ENCODE measurements at places on chromosomes 12 and 14.
A peak's percentile ranks its signal among the peaks of the same experiment; 100 is the strongest.

DNA sequence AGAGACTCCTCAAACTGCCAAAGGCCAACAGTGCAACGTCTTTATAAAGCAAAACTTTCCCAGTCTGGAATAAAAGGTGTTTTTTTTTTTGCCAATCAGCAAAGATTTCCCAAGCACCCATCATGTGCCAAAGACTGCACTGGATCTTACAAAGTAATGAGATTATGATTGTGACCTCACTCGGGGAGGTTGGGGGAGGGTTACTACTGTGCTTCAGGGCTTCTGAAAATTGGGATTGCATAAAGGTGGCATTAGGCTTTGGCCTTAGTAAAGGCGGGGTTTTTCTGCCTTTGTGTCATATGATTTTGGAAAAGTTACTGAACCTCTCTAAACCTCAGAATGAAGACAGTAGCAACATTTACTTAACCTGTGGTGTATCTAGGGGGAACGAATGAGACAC is 233.8 kb downstream of the DACT1 start:
- H3K27me3 ChIP-seq, result no peaks in the 10 kb centered on the region
- no peak overlapping the region for H3K27ac ChIP-seq
- no peaks in the 10 kb centered on the region for H3K36me3 ChIP-seq

DNA sequence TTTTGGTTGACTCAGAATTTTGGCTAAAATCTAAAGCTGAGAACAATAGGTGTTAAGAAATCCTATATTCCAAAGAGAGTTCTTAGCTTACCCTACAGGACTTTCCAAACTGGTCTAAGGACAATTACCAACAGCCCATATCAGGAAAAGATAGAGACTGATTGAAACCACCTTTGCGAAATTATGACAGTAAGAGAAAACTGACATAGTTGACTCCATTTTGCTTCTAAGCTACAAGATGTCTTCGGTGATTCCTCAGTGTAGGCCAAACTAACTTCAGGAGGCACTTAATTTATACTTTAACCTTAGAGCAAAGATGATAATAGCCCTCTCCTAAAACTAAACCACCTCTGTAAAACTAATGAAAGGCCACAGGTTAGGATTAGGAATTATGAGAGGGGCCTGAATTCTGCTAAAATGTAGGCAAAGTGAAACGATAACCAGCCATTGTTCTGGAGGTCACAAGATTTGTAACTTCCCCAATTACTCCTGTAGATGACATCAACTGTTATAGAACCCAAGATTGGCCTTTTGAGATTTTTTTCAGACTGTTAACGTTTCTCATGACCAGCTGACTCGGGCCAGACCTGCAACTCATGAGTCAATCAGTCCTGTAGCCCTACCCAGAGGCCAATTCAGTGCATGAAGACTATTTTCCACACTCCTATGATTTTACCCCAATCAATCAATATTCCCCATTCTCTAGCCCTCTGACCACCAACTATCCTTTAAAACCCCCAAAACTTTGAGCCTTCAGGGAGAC is 43.0 kb downstream of the KLRG1 start:
- H3K36me3 ChIP-seq, result peaks cover 7% of the 10 kb centered on the region
- no peak overlapping the region for H3K27ac ChIP-seq
- peaks cover 21% of the 10 kb centered on the region for H3K4me1 ChIP-seq
- no peak overlapping the region for H3K4me3 ChIP-seq
- H3K27me3 ChIP-seq, result peaks cover 3% of the 10 kb centered on the region

DNA sequence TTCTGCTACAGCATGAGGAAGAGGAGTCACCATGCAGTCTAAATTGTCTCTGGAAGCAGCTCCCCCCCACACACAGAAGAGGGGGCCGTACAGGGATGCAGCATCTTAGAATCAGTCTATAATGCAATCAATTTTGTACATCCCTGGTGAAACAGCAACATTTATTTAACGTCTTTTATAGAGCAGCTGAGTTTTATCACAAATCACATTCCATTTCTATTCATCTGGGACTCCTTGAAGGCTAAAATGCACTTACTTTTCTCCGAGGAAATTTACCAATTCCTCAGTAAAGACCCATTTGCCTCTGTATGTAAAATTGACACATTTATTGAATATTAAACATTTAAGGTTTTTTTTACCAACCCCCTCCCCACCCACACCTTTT is 193.9 kb downstream of the PHETA1 start:
- no peak overlapping the region for H3K4me3 ChIP-seq
- no peaks in the 10 kb centered on the region for H3K4me1 ChIP-seq
- H3K36me3 ChIP-seq, result no peaks in the 10 kb centered on the region
- peaks cover 19% of the 10 kb centered on the region for H3K27me3 ChIP-seq

GRCh38 chr12:92396647-92397252 is 251.1 kb upstream of the BTG1 start:
- H3K27ac ChIP-seq, result no peak overlapping the region
- no peak overlapping the region for H3K4me3 ChIP-seq
- no peak for DNase-seq

DNA sequence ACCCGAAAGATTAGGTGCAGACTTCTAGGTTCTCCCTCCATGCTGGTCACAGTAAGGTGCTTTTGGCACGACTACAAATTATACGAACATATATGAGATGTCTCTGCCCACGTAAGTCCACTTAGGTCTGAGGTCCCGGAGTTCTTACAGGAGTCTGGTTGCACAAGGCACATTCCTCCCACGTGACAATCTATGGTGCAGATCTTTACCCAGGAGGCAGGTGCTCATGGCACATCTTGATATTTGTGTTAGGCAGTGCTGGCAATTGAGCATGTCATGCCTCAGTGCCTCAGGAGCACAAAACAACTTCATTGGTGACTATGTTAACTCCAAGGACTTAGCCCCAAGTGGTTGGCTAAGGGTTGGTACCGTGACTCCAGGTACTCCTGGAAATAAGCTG is 92.0 kb upstream of the AMN1 start:
- H3K36me3 ChIP-seq, result peaks cover 7% of the 10 kb centered on the region
- no peak overlapping the region for H3K27ac ChIP-seq
- DNase-seq, result no peak
- no peaks in the 10 kb centered on the region for H3K27me3 ChIP-seq
- H3K4me1 ChIP-seq, result no peaks in the 10 kb centered on the region

GRCh38 chr12:116245189-116245588 is 32.3 kb downstream of the MED13L start:
- H3K27me3 ChIP-seq, result no peaks in the 10 kb centered on the region
- H3K27ac ChIP-seq, result no peak overlapping the region
- no peak for DNase-seq
- H3K4me3 ChIP-seq, result no peak overlapping the region
- peaks cover 7% of the 10 kb centered on the region for H3K36me3 ChIP-seq
- H3K4me1 ChIP-seq, result peaks cover 39% of the 10 kb centered on the region

GRCh38 chr12:12108441-12109058 is 37.8 kb downstream of the BCL2L14 start:
- no peak for DNase-seq
- no peak overlapping the region for H3K27ac ChIP-seq
- H3K4me3 ChIP-seq, result no peak overlapping the region
- no peaks in the 10 kb centered on the region for H3K27me3 ChIP-seq
- H3K4me1 ChIP-seq, result no peaks in the 10 kb centered on the region
- no peaks in the 10 kb centered on the region for H3K36me3 ChIP-seq

DNA sequence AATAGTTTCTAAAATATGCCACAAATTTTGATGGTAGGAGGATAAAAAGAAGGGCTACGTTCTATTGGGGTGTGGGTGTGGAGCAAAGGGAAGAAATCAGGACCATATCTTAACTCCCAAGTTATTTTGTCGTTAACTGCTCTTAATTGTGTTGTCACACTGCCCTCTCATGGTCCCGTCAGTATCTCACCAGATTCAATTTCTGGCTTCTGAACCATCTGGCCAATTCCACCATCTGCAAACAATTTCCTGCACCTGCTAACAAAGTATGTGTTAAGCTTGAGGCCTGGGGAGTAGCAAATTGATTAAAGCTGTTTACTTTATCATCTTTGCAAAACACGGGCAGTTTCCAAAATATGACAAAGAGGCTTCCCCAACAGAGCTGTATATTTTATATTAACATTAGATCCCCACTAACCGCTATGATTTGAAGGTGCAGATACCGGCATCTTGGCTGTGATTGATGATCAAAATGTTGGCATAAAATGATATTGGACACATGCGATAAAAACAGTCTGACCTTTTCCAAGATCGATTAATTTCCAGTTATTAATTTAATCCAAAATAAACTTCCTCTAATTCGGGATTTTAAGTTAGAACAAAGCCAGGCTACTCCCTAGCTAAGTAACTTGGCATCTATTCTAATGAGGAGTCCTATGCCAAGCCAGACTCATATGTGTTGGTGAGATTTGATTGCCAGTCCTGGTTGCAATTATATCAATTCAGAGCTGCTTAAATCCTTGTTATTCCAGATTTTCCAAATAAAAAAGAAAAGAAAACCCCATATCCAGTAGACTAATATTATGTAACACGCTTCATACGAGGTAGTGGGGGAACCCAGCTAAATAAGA is 6.9 kb upstream of the DNM1L start:
- peak; percentile 10 for DNase-seq
- H3K27ac ChIP-seq, result no peak overlapping the region
- no peaks in the 10 kb centered on the region for H3K36me3 ChIP-seq
- H3K4me3 ChIP-seq, result no peak overlapping the region

DNA sequence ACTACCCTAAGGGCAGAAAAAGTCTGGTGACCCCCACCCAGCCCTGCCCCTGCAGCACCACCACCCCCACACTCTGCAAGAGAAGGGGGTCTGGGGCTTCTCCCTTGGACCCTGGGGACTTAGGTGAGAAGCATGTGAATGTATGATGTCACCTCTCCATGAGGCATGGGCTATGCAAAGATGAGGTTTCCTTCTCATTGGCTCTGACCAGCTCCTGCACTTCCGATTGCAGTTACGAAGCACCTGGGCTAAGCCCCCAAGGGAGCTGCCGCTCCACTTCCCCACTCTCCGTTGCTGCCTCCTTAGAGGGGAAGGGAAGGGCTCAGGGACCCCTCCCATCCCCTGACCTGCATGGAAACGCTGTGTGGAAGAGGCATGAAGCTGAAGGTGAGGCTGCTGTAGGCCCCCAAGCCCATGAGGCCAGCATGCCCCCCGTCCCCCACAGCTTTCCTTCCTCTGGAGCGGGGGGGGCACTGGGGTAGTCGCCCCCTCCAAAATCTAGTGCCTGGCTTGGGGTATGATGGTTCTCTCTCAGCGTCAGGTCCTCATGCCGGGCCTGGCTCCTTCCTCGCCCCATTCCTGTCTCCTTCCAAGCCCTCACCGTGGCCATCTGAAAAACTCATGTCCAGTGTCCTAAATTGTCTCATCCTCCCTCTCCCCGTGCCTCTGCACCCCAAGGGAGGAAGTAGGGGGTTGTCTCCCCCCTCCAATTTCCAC is 5.5 kb upstream of the DDX23 start:
- no peak overlapping the region for H3K27ac ChIP-seq
- H3K4me1 ChIP-seq, result peaks cover 12% of the 10 kb centered on the region
- no peak overlapping the region for H3K4me3 ChIP-seq
- no peak for DNase-seq

DNA sequence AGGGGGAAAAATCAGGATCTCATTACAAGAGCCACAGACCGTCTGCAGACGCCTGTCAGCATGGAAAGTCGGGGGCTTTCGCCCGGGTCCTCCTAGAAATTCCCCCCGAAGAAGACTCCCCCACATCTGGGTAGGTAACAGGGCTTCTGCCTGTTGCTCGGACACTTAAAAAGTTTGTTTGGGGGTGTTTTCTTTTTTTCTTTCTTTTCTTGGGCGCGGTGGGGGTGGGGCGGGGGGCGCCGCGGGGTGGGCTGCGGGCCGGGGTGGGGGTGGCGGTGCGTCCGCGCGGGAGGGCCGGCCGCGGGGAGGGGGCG is 358 bp downstream of the ELK3 start:
- H3K27me3 ChIP-seq, result peaks cover 2% of the 10 kb centered on the region
- H3K36me3 ChIP-seq, result peaks cover 10% of the 10 kb centered on the region
- peaks cover 48% of the 10 kb centered on the region for H3K4me1 ChIP-seq
- peak overlapping the region; percentile 88 for H3K4me3 ChIP-seq

GRCh38 chr14:68268197-68268596 is 448.6 kb downstream of the RAD51B start:
- H3K4me1 ChIP-seq, result peaks cover 23% of the 10 kb centered on the region
- peak overlapping the region; percentile 26 for H3K27ac ChIP-seq
- H3K4me3 ChIP-seq, result no peak overlapping the region
- no peak for DNase-seq
- no peaks in the 10 kb centered on the region for H3K36me3 ChIP-seq

DNA sequence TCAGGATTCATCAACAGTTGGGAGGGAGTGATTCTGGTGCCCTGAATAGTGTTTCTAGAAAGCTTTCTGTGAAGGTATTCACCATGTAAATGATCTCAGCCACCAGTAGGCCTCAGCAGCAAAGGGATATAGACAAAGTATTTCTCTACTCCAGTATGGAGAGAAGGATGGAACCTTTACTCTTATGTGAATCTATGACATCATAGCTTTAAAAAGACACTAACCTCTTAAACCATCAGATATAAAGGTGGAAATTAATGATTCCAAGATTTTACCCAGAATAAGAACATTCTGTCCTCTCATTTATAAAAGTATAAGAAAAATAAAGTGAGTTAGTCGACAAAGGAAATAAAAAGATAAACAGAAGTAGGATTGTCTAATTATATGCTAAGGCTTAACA is 4.6 kb downstream of the GPR65 start:
- peaks cover 56% of the 10 kb centered on the region for H3K36me3 ChIP-seq
- no peaks in the 10 kb centered on the region for H3K27me3 ChIP-seq
- peak overlapping the region; percentile 88 for H3K4me3 ChIP-seq
- DNase-seq, result no peak

DNA sequence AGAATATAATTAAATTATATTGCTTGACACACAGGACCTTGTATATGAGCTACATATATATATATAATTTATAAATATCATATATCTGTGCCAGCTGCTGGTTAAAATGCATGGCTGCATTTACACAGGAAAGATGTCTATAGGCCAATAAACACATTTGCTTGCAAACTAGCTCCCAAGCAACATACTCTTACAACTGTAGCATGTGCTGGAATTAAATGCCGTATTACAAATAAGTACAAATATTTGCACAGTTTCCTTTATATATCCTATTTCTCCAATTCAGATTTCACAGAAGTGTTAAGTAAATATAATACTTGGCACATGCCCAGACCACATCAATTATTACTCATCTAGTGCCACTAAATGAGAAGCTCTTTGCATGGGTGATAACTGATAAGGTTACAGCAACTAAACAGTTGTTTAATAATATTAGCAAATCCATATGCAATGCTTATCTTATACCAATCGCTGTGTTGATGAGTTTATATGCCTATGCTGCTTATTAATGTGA is 66.7 kb upstream of the E2F7 start:
- DNase-seq, result no peak
- no peak overlapping the region for H3K4me3 ChIP-seq
- H3K27me3 ChIP-seq, result no peaks in the 10 kb centered on the region
- no peaks in the 10 kb centered on the region for H3K4me1 ChIP-seq
